ENCODE measurements at places on chromosomes 16 and 17.

DNA sequence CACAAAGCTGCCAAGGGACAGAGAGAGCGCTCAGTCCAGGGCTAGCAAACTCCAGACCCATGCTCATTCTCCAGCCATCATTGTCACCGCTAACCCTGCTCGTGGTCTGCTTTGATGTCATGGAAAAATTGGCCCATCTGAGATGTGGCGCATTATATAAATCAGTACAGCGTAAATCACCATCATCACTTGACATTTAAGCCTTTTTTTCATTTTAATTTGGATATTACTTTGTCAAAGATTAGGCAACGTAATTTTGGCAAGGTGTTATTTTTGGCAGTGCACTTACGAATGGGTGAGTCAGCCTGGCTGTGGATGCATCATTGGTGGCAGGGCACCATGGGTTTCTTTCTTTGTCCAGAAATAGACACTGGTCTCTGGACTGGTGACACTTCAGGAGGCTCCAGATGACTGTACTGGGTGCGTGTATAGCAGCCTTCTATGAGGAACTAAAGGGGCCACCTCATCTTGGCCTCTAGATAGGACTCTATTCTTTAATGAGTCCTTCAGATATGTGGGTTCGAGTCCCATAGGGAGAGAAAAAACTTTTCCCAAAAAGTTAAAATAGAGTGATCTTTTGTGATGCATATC is 166.3 kb downstream of the MSI2 start:
- DNase-seq, result peak; percentile 61

DNA sequence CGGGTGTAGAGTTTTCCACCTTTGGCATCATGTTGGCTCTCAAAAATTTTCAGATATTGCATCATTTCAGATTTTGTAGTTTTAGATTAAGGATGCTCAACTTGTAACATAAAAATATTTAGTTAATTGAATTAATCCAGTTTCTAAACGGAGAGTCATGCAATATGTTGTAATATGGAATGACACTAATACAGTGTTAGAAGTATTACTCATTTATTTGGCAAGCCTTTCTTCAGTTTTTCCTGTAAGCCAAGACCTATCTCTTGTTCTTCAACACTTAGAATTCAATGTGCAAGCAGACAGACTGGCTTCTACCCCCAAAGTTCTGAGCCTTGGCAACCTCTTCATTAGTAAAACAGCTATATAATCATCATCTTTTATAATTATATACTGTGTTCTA is 985.0 kb upstream of the GOT2 start:
- no peak for DNase-seq

- no peak for DNase-seq
Observed at GRCh38 chr16:67199011-67199807, at the start of gene ELMO3. Gene ELMO3 (plus strand): TSS chr16:67199131. CDS start chr16:67199327, 196 bp downstream.

DNA sequence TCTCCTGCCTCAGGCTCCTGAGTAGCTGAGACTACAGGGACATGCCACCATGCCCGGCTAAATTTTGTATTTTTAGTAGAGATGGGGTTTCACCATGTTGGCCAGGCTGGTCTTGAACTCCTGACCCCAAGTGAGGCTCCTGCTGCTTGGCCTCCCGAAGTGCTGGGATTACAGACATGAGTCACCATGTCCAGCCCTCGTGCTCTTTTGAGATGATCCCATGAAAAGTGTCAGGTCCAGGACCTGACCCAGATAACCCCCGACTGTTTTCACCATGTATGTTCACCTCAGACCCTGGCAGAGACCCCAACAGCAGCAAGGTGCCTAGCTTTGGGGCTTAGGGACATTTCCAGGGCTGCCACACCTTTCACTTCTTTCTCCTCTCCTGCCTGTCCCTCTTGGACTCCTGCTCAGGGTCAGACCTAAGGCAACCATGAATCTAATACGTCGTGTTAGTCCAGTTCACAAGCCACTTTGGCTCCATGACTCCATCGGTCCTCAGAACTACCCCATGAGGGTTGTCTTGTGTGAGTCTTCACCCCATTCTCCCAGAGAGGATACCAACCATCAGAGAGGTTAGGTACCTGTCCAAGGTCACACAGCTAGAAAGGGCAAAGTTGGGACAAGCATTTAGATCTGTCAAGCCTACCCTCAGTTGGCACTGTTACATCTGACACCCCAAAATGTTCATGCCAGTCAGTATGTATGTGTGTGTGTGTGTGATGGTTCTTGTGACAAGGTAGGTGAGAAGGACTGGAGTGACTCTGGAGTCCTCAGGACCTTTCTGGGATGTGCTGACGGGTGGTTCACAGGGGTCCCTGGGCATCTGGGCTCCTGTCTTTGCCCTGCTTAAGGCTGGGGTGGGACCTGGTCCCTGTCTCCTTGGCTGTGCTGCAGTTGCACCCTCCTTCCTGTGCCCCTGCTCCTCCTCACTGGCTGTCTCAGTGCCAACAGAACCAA is 23.1 kb upstream of the MAP3K14 start:
- DNase-seq, result no peak

DNA sequence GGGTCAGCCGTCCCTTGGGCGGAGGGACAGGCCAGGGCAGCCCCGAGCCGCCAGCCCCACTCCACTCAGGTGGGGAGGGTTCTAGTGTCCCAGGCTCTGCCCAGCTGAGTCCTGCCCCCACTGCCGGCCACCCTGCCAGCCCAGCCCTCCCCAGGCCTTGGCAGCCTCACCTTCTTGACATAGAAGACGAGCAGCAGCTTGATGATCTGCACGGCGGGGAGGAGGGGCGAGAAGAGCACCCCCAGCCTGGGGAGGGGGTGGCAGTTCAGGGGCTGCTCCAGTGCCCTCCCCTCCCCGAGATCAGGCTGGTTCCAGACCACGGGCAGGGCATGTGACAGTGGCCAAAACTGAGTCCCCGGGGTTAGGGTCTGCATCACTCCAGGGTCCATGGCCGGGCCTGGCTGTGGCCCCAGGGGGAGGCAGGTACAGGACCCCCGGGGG is 9.7 kb downstream of the TMC6 start:
- no peak for DNase-seq

DNA sequence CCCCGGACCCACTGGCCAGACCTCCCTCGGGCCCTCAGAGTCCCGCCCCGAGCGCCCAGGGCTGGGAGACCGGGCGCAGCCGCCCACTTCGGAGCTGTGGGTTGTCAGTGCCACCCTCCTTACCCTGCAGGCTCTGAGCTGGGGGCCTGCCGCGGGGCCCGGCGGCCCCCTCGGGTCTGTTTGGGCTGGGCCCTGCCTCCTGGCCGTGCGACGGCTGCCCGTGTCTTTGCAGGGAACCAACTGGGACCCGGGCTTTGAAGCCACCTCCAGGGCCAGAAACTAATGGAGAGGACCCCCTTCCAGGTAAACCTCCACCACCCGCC is 443 bp downstream of the TEDC2 start:
- DNase-seq, result no peak

- no peak for DNase-seq
Observed at GRCh38 chr17:15444805-15445204, 22.6 kb downstream of the CDRT4 start.

DNA sequence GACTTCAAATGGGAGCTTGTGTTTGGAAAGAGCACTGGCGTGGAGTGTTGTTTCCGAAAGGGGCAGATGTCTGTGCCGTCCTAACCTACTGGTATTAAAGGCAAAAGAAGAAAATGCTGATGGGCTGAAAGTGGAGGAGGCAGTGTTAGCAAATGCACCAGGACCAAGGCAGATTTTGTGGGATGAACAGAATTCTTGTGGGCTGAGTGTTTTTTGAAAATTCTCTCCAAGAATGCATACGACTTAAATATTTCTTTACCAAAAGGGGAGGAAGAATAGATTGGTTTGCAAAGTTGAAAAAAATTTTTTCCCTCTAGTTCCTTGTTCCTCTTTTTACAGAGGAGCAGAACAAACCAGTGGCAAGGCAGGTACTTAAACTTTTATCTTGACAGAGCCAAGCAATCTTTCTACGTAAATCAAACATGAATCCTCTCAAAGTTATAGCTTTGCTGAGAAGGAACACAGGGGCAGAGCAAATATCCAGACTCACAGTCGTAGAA is 16.8 kb downstream of the MARCHF10 start:
- DNase-seq, result no peak

DNA sequence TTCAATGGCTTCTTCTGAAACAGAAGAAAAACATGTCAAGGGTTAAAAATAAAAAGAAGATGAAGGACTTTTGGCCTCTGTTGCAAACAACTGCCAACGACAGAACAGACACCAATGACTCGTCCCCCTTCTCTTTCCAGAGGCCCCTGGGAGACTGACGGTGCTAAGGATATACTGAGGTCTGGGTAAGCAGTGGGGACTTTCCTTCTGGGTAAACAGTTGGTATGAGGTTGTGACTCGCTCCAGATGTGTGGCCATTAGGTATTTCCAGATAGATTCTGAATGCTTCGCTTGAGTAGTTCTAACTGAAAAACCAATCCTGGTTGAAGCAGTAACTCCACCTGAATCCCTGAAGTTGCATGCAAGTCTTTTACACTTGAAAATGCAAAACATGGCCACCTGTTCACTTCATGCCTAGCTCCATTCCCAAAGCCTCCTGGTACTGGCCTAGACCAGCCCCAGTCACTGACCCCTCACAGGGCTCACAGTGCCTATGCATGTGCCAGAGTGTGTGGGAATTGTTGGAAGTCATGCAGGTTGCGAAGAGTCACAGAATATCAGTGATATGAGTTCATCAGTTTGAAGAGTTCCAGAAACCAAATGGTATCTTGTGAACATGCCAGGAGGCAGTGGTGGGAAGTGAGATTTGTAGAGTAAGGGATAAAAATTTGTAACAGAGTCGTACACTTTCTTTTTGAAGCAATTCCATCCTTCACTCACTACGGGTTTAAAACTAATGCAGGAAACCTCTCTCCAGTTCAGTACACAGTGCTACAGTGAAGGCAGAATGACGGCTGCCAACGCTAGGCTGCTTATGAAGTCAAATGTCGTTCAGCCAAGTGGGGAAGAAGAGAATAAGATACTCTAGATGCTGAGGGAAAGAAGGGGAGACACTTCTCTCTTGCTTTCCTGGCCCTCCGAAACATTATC is 217.8 kb downstream of the ZFHX3 start:
- no peak for DNase-seq

GRCh38 chr16:57166951-57167350 is 18.9 kb downstream of the PSME3IP1 start:
- no peak for DNase-seq

DNA sequence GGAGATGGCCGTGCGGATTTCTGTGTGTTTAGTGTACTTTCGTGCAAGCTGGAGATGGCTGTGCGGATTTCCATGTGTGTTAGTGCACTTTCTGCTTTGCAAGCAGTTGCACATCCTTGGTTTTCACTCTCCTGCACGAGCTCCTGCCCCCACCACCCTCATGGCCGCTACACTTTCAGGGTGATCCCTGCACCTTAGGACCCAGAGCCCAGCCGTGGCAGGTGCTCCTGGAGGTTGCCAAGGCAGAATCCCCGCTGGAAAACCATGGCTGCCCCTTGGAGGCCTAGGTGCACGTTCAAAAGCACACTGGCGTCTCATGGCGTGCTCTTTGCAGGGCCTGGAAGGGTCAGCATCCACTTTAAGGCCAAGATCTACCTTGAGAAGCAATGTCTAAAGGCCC is 311.0 kb upstream of the TNRC6C start:
- DNase-seq, result no peak

DNA sequence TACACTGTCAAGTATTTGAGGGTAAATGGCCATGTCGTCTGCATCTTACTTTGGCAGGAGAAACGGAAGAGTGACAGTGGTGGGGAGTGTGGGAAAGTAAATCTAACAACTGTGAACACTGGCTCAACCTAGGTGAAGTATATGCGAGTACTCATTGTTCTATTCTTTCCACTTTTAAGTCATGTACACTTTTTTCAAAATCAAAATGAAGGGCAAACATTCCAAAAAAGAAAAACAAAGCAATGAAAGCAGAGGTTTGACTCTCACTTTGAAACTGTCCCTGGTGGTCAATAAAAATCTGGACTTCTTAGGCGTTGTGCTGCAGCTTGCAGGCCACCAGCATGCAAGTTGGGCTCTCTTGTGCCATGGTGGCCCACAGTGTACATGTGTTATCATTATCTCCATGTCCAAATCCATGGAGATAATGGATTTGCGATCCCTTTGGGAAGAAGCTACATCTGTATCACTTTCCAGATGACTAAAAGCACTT is 32.7 kb downstream of the STAT5B start:
- DNase-seq, result no peak

DNA sequence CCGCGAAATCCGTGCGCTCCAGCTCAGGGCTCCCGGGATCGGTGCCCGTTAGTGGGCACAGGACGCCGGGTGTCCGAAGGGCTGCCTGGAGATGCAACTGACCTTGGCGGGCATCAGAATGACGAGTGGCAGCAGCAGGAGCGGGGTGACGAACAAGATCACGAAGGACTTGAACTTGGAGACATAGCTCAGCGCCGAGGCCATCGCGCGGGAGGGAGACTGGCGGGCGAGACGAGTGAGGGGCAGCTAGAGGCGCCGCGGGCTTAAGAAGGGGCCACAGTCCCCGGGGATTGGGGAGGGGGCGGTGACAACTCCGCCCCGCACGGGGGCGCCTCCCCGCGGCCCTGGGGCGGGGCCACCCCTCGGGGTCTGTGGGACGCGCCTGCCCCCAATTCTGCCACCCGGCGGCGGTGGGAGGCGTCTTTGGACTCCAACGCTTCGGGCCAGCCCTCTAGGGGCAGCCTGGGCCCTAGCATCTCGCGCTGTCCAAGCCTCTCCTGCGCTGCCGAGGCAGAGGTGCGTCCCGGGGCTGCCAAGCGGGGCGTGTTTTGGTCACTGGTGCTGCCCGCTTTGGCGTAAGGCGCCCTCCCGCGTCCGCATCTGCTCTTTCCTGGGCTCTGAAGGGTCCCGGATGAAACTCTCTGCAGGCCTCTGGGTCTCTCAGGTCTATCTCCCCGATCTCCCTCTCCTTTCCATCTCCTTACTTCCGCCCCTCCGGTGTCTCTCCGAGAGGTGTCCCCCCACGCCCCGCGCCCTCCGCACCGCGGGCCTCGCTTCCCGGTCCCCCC is at the start of gene SLC13A5:
Gene SLC13A5 (minus strand): TSS at position 240 of the 788 bp plus-strand sequence. CDS start 36 bp downstream, at position 204.
- DNase-seq, result peak; percentile 70

- no peak for DNase-seq
Observed at GRCh38 chr16:88382491-88383400, at the start of gene ZNF469. Gene ZNF469 (plus strand): TSS chr16:88382959. CDS start chr16:88427471, 44,512 bp downstream.

DNA sequence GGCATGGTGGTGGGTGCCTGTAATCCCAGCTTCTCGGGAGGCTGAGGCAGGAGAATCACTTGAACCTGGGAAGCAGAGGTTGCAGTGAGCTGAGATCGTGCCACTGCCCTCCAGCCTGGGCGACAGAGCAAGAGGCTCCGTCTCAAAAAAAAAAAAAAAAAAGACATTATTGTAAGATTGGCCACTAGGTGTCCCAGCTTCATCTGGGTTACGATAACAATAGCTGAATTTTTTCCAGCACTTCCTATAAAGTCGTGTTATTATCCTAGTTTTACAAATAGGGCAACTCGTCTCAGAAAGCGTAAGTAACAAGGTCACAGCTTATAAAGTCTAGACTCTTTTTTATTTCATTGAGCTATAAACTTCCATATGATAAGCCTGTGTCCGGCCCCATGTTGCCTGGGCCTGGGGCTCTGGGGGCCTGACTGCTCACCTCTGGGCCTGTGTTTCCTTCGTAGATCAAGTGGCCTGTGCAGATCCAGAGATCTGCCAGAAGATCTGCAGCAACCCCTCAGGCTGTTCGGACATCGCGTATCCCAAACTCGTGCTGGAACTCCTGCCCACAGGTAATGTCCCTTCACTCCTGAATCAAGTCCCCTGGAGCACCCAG is 60.5 kb downstream of the SLC5A11 start:
- DNase-seq, result no peak

GRCh38 chr17:81667754-81668153 is 1.2 kb downstream of the CCDC137 start:
- no peak for DNase-seq

GRCh38 chr17:10646392-10646990 is 10.6 kb downstream of the MYH3 start:
- DNase-seq, result peak; percentile 72

- DNase-seq, result no peak
Observed at GRCh38 chr17:7178973-7179316, 225 bp downstream of the ASGR1 start.

- peak; percentile 89 for DNase-seq
Observed at GRCh38 chr17:42773290-42774035, at the start of gene VPS25. Gene VPS25 (plus strand): TSS chr17:42773449. CDS start chr17:42773476, 27 bp downstream.
